HS-27A (cell line): ENCODE measurements at places on chromosomes 3 and 15.

- DNase-seq, result no peak
Observed at GRCh38 chr15:79156704-79157375, 66.3 kb upstream of the RASGRF1 start.

DNA sequence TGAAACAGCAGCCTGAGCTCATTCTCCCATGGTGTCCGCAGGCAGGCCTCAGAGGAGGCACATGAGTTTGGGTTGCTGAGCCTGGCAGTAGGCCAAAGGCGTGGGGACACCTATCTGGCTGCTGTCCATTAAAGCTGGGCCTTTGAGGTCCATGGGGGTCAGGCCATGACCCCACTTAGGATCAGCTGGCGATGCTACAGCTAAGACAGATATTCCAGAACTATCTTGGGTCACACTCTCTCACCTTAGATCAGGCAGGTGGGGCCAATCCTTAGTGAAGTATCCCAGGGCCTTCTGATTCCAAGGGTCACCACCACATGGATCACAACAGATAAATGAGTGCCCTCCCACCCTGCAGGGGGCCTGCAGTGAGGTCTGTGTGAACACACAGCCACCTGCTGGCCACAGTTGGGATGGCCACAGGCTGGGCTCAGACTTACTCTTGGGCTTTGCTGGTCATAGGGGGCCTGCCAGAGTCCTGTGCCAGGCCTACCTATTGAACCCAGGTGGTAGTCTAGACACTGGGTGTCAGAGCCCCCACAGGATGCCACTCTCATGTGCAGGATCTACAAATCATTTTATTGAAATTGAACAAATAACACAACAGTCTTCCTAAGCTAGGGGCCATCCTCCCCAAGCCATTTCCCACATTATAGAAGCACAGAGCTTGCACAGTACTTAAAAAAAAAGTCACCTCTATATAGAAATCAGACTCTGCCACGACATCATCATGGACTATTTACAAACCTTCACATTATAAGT is 2.0 kb upstream of the HYAL2 start:
- DNase-seq, result peak; percentile 51

DNA sequence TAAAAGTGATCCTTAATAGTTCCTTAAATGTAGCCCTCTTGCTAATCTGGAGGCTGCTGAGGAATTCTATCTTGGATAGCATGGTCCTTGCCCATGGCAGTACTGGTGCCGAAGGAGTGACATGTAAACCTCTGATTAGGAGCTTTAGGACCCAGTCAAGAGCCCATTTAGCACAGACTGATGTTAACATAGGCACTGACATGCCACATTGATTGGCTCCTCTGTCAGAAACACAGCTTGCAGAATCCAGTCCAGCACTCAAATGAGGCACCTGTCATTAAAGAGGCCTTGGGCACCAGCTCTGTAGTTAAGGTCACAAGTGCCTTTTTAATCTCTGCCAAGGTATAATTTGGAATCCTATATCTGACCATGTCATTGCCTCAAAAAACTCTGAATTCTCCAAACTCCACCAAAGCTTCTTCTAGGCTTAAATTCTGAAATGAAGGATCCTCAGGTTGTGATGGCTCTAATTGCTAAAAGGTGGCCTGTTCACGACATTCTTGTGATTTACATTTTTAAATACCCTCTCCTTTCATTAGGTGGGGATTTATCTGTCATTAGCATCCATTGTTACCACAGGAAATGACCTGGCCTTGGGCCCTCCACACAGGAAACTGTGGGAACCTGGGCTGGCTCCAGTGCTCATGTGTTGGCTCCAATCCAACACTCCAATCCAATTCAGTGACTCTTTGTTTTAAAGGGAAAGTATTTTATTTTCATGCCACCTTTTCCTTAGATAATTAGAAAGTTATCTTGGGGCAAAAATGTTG is 57.3 kb upstream of the RNF7 start:
- DNase-seq, result no peak

- DNase-seq, result no peak
Observed at GRCh38 chr3:35296533-35296932, 342.8 kb upstream of the ARPP21 start.

GRCh38 chr3:169813278-169813677 is 574 bp upstream of the LRRC34 start:
- DNase-seq, result no peak

DNA sequence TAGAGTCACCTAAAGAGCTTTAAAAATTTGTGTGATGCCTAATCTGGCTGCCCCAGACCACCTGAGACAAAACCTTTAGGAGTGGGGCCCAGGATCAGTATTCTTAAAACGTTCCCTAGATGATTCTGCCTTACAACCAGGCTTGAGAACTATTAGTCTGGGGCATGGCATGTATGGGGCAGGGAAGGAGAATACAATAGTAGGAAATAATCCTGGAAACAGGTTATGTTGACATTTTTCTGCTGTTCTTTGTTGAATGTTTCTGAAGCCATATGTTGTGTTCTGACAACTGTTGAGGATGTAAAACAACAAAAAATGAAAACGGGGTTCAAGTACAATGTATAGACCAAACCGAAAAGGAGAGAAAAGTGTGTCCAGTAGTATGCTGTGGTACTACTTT is 2.9 kb downstream of the GTF2E1 start:
- DNase-seq, result no peak

DNA sequence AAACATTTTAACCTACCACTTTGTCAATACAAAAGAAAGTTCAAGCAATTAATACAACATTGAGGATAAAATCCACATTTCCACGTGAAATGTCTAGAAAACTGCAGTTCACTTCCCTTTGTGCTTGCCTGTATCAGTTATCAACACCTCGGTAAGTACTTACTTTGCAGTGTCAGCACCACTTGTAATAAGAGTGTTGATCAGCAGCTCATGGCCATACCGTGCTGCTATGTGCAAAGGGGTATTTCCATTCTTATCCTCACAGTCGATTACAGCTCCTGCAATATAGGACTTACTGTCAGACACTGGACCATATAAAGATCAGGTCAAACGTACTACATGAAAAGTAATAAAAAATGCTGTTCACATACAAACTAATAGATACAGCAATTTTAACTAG is 84.4 kb downstream of the ANKRD28 start:
- DNase-seq, result no peak

DNA sequence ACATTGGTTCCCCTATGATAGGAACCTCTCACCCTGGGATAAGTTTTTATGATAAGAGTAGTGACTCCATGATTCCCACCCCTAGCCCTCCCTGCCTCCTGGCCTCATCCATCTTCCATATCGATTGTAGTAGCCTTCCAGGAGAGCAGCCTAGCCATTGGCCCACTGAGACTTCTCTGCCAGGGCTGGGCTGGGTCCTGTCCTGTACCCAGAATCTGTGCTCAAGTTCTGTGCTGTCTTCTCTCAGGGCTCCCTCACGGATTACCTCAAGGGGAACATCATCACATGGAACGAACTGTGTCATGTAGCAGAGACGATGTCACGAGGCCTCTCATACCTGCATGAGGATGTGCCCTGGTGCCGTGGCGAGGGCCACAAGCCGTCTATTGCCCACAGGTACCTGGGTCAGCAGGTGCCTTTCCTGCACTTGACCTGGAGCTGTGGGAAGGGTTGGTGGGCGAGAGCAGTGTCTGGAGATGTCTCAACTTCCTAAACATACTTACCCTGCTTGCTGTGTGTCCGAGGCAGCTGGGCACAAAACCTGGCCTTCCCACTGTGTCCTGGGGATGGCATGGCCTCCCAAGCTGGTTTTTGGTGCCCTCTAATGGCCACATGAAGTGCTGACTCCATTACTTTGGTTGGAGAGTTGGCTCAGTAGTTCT is 16.6 kb upstream of the EXOG start:
- peak; percentile 31 for DNase-seq

- DNase-seq, result peak; percentile 97
Observed at GRCh38 chr15:67048281-67049279, 16.8 kb upstream of the SMAD3 start.

GRCh38 chr15:90911906-90912769 is 9.0 kb downstream of the MAN2A2 start:
- no peak for DNase-seq

- DNase-seq, result no peak
Observed at GRCh38 chr3:134623615-134624245, 27.1 kb downstream of the KY start.

DNA sequence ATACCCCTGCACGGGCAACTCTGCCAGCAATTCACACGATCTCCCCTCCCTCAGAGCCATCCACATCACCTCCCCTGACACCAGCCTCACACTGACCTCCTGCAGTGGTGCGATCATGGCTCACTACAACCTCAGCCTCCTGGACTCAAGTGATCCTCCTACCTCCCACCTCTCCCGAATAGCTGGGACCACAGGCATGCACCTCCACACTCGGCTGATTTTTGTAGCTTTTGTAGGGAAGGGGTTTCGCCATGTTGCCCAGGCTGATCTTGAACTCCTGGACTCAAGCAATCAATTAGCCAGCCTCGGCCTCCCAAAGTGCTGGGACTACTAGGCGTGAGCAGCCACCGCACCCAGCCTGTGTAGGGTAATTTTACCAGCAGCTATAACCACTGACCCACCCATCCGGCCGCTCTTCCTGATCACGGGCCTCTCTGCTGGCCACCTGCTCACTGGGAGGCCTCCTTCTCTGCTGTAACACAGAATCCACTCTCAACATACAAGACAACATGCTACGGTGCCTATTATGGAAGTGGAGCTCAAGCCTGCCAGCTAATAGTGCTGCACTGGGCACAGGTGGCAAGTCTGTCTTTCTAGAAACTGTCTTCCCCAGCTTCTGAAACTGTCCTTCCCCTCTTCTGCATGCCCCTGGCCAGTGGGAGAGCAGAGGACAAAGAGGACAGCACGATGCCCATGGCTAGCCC is 4.6 kb downstream of the GP9 start:
- no peak for DNase-seq
